ENCODE measurements at places on chromosomes 3 and 15. TPM values are rescaled to one million over a fixed set of nuclear protein-coding genes. Genes with fewer than 3 reads are reported as not detected.

DNA sequence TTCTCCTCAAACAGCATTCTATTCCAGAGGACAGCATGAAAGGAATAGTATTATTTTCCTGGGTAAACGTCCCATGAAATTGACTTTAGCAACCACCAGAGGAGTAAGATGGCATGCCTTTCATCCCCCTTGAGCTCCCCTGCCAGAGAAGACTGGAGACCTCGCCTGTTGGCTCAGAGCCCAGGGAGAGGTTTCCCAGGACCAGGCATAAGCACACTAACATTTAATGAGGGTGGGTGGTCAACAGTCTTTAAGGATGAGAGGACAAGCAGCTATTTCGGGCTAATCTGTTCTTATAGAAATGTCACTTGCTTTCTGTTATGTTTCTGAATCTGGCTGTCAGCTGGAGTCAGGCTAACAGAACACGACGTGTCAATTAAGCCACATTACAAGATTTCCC lies 390.5 kb downstream of the GABRG3 start:
- no peaks in the 10 kb centered on the region for H3K4me1 ChIP-seq
- H3K36me3 ChIP-seq, result no peaks in the 10 kb centered on the region
- H3K27ac ChIP-seq, result no peak overlapping the region
- DNase-seq, result no peak

Gene TRIM42
- total RNA-seq, result not detected

DNA sequence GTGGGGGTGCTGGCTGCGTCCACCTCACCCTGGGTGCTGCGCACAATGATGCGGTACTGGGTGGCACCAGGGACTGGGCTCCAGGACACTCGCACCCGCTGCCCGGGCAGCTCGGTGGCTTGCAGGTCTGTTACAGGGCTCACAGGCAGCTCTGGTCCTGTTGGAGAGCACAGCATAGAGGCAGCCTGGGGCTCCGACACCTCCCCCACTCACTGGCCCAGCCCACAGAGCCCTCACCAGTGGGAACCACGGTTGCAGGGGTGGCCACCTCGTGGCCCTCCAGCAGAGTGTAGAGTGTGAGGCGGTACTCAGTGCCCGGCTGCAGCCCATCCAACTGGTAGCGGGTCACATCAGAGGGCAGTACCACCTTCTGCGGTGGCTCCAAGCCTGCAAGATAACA lies 3.7 kb downstream of the COL7A1 start:
- DNase-seq, result no peak
- peaks cover 11% of the 10 kb centered on the region for H3K4me1 ChIP-seq
- H3K27me3 ChIP-seq, result no peaks in the 10 kb centered on the region
- H3K36me3 ChIP-seq, result no peaks in the 10 kb centered on the region
- no peak overlapping the region for H3K27ac ChIP-seq

GRCh38 chr3:125654526-125654925 lies 59.2 kb upstream of the OSBPL11 start:
- no peaks in the 10 kb centered on the region for H3K27me3 ChIP-seq
- DNase-seq, result no peak
- no peak overlapping the region for H3K27ac ChIP-seq
- no peak overlapping the region for H3K4me3 ChIP-seq
- H3K36me3 ChIP-seq, result no peaks in the 10 kb centered on the region
- H3K4me1 ChIP-seq, result peaks cover 18% of the 10 kb centered on the region

DNA sequence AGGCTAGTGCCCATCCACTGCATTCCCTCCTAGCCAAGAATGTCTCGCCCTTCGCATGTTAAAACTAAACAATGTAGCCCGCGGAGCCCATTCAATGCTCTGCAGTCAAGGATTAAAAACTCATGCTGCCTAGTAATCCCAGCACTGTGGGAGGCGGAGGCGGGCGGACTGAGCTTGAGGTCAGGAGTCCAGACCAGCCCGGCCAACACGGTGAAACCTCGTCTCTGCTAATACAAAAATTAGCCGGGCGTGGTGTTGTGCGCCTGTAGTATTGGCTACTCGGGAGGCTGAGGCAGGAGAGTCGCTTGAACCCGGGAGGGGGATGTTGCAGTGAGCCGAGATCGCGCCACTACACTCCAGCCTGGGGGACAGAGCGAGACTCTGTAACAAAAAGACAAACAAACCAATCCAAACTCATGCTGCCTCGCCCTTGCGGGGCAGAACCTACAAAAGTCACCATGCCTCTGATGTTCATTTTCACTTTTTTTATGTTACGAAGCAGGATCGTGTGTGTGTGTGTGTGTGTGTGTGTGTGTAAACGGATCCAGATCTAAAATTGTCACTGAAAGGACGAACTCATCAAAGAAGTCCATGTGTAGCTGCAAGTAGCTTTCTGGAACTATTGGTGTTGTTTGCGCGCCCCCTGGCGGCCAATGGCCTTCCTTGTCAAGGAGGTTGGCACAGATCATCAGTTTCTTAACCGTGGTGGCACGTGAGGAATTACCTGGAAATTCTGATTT lies 54.8 kb upstream of the SPESP1 start:
- H3K4me1 ChIP-seq, result no peaks in the 10 kb centered on the region
- peak overlapping the region; percentile 48 for H3K4me3 ChIP-seq
- H3K27me3 ChIP-seq, result no peaks in the 10 kb centered on the region
- H3K27ac ChIP-seq, result no peak overlapping the region
- peak; percentile 88 for DNase-seq
- H3K36me3 ChIP-seq, result no peaks in the 10 kb centered on the region

Gene GPR87
- 3.8 TPM for total RNA-seq

DNA sequence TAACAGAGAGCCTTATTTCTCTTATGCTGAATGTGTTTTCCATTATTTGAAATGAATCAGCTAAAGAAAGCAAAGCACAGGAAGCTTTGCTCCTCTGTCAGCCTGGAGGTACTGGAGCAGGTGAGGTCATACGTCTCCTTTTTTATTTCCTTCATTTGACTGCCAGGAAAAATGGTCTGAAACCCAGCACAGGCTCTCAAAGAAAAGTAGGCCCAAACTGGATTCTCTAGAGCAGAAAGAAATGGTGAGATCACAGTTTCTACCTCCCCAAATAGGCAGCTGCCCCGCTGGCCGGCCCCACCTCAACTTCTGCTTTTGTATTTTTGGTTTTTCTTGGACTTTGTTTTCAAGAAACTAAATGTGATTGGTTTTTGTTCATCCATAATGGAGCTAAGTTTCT lies 95.1 kb downstream of the RPL39L start:
- H3K36me3 ChIP-seq, result no peaks in the 10 kb centered on the region
- H3K4me3 ChIP-seq, result no peak overlapping the region
- H3K27me3 ChIP-seq, result no peaks in the 10 kb centered on the region

Gene ADGRG7
- not detected for total RNA-seq

DNA sequence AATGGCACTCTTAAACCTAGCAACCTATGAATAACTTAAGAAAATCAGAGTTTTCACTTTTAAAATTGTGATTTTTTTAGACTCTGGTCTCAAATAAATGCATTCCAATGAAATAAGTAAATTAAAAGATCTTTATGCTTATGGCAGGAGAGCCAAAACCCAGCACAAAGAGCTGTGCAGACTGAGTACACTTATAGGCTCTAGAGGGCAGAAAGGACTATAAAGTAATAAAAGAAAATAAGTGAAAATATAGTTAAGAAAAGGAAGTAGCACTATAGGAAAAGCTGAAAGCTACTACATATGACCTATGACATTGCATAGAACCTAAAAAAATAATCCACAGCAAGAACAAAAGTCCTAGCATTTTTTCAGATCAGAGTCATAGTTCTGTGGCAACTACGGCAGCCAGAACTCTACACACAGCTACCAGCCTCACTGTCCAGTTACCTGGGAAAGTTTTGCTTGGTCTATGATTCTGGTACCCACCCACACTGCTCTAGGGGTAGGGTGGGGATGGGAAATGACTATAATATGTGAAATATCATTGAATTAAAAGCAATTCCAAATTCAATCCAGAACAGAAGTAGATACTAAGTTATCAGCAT lies 30.5 kb downstream of the CLASP2 start:
- H3K4me1 ChIP-seq, result no peaks in the 10 kb centered on the region
- H3K4me3 ChIP-seq, result no peak overlapping the region
- no peaks in the 10 kb centered on the region for H3K36me3 ChIP-seq
- DNase-seq, result no peak
- H3K27me3 ChIP-seq, result no peaks in the 10 kb centered on the region
- no peak overlapping the region for H3K27ac ChIP-seq

DNA sequence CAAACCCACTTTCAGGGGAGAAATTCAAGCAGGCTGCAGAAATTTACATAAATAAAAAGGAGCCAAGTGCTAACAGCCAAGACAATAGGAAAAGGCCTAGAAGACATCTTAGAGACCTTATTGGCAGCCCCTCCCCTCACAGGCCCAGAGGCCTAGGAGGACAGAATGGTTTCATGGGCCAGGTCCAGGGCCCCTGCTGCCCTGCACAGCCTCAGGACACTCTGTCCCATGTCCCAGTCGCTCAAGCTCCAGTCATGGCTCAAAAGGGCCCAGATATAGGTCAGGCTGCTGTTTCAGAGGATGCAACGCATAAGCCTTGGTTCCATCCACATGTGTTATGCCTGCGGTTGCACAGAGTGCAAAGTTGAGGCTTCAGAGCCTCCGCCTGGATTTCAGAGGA lies 55.8 kb downstream of the SLC41A3 start:
- H3K4me1 ChIP-seq, result no peaks in the 10 kb centered on the region
- no peaks in the 10 kb centered on the region for H3K36me3 ChIP-seq
- H3K27ac ChIP-seq, result no peak overlapping the region
- no peak for DNase-seq
- H3K27me3 ChIP-seq, result no peaks in the 10 kb centered on the region
